GM23248 (cell line): ENCODE measurements at places on chromosomes 3 and 15. TPM values are rescaled to one million over a fixed set of nuclear protein-coding genes. Genes with fewer than 3 reads are reported as not detected.

DNA sequence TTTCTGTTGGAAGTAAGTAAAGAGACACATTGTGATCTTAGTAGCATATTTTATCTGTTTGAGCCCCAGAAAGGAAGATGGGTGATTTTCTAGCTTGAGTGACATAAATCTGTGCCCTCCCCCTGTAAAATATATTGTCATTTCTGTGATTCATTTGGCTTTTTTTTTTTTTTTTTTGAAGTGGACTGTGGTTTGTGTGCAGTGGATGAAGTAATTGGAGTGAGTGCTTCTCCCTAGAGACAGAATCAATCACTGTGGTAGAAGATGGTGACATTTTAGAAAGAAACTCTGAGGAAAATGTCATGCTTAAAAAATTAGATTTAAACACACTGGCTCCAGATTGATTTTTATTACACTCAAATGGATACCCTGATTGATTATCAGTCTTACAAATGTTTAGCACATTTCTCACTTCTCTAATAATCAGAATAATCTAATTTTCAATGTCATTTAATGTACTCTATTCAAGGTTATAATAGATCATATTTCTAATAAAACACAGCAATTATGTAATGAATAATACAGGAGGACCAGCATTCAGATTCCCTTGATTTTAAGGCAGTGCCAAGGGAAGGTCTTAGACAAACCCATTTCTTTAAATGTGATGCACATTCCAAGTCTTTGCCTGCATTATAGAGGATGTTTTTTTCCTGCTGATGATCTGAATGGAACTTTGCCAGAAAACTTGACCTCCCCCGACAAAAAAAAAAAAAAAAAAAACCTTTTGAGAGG, 116.6 kb downstream of the TOP2B start:
- H3K27me3 ChIP-seq = no peaks in the 10 kb centered on the region
- H3K4me3 ChIP-seq = no peak overlapping the region
- no peak overlapping the region for H3K27ac ChIP-seq

DNA sequence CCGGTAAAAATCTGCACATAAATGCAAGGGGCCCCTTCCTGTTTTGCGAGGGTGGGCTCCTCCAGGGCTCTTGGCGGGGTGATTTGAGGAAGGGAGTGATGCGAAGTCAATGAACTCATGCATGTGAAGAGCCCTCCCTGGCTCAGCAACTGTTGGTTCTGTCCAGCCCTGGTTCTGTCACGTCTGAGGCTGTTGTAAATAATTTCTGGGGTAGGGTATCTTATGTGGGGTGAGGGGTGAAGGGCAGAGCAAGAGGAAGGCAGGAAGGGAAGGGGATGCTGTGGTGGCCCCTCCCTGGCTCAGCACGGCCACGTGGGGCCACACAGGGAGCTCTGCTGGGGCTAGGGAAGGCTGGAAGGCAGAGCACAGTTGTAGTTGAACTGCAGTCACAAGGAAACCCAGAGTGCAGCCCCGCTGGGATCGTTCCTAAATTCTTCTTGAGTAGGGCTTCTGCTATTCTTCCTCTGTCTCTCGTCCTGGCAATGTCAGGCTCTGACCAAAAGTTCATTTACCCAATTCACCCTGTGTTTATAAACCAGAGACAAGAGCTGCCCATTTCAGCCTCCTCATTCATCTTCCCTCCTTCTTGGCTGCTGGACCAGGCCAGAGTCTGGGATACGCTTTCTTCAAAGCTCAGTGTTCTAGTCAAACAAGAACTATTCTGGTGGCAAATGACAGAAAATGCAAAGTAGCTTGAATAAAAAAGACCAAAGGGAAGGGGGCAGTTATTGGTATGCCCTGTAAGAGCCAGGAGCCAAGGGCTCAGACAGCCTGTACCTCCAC, 14.8 kb upstream of the TOPBP1 start:
- no peak overlapping the region for H3K27ac ChIP-seq
- H3K36me3 ChIP-seq = no peaks in the 10 kb centered on the region
- H3K4me3 ChIP-seq = no peak overlapping the region

DNA sequence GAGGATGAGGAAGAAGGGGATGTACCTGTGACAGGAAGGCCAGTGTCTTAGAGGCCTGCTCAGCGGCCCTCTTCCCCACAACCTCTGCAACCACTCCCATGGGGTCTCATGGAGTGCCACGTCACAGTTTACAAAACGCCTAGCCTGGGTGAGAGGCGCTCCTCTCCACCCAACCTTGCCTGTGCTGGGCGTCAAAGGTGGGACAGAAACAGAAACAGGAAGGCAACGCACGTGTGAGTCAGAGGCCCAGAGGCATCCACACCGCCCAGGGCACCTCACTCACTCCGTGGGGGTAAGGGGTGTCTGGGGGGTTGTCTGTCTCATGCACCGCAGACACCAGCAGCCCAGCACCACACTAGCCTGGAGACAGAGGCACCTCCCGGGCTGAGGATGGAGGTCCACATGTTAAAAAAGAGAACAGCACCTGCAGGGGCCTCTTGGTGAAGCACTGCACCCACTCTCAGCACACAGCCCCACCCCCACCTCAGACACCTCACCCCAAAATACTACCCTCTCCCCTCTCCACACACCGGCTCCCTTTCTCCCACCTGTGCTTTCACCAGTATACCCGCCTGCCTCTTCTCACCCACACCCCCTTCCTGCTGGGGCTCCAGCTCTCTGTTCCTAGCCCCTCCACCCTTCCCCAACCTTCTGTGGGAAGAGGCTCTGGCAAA, 4.7 kb upstream of the CALML4 start:
- H3K4me1 ChIP-seq = 0 out of 2 replicates have a peak, but pooled peaks cover 3% of the 10 kb centered on the region
- H3K4me3 ChIP-seq = no peak overlapping the region
- no peak for DNase-seq
- no peak overlapping the region for H3K27ac ChIP-seq

CX3CR1 gene
- not detected in 2 replicates for total RNA-seq

ARIH2 gene
- total RNA-seq = 80.8 and 102 TPM in 2 replicates

DNA sequence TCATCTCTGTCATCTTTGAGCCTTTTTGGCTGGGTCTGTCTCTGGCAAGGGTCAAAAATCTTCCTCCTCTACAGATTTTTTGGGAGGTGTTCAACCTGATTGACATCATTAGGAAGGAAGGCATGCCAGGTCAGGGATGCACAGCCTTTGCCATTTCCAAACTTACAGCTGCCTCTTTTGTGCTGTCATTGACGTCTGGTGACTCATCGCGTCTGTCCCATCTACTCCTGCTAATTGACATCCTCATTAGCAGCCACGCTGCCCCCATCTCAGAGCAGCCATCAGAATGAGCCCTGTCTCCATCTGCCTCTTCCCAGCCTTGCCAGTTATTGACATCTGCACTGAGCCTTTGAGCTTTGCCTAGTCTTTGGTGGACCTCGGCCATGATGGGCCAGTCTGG, 53.0 kb downstream of the PDIA5 start:
- no peak for DNase-seq
- H3K27ac ChIP-seq = no peak overlapping the region
- no peaks in the 10 kb centered on the region for H3K27me3 ChIP-seq
- no peak overlapping the region for H3K4me3 ChIP-seq

DNA sequence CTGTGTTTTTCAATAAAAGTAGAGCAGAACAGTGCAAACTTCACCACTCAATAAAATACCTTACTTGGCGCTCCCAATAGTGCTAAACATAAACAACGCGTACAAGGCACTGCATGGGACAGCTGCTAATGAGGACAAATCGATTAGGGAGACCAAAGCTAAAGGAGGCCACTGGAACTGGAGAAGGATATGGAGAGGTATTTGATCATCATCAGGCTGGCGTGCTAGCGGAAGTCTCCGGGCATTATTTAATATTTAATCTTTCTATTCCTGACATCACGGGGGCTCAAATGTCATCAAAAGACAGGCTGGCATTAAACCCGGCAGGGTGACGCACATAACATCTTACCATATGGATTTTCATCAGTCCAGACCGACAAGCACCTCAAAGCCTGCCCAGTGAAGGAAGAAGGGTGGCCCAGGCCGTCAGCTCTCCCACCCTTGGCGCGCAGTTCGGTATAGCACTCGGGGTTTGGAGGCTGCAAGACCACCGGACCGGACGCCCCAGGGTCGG, 604 bp downstream of the CCPG1 start:
- H3K36me3 ChIP-seq = no peaks in the 10 kb centered on the region
- peaks cover 26% of the 10 kb centered on the region for H3K4me1 ChIP-seq
- peak overlapping the region; percentile 81 for H3K4me3 ChIP-seq
- DNase-seq = peak; percentile 68

DNA sequence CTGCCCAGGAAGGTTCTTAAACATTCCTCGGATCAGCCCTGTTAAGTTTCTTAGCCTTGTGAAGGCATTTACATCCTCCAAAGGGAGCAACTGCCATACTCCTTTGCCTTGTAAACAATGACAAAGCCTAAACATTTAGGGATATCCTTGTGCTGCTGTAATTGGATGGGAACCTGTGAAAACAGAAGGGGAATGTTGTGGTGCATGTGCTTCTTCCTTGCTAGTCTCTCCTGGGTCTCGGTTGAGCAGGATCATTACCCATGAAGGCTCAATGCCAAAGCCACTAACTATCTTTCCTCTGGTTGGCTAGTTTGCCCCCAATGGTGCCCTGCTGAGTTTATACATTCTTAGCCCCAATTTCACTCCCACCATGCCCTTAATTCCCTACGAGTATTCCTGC, 17.3 kb downstream of the CHRNA3 start:
- no peak for DNase-seq
- no peaks in the 10 kb centered on the region for H3K36me3 ChIP-seq
- H3K4me1 ChIP-seq = no peaks in the 10 kb centered on the region
- no peak overlapping the region for H3K4me3 ChIP-seq
- no peak overlapping the region for H3K27ac ChIP-seq

CHL1 gene
- total RNA-seq = not detected in 2 replicates

GPR156 gene
- total RNA-seq = not detected in 2 replicates

DNA sequence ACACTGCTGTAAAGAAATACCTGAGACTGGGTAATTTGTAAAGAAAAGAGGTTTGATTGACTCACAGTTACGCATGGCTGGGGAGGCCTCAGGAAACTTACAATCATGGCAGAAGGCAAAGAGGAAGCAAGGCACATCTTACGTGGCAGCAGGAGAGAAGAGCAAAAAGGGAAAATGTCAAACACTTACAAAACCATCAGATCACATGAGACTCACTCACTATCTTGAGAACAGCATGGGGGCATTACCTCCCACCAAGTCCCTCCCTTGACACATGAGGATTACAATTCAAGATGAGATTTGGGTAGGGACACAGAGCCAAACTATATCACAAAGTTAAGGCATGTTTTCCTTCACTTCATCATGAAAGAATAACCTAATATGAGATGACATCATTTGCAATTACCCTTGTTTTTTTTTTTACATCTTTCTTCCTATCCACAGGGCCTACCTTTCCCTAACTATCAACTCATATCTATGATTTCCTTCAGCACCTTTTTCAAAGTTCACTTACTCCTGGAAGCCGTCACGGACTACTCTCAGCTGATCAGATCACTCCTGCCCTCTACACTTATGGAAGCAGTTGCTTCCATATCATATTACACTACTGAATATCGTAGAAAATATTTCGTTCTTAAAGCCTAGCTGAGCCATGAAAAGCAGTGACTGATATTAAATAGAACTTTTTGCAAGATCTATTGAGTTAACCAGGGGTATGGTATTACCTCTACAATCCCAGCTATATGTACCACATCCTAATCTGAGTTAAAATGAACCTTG, 25.5 kb upstream of the ATP8B4 start:
- no peaks in the 10 kb centered on the region for H3K27me3 ChIP-seq
- peaks cover 13% of the 10 kb centered on the region for H3K4me1 ChIP-seq
- no peak for DNase-seq
- no peaks in the 10 kb centered on the region for H3K36me3 ChIP-seq
- no peak overlapping the region for H3K4me3 ChIP-seq
- peak overlapping the region; percentile 11; the same call in 1 of the 2 replicates for H3K27ac ChIP-seq

DNA sequence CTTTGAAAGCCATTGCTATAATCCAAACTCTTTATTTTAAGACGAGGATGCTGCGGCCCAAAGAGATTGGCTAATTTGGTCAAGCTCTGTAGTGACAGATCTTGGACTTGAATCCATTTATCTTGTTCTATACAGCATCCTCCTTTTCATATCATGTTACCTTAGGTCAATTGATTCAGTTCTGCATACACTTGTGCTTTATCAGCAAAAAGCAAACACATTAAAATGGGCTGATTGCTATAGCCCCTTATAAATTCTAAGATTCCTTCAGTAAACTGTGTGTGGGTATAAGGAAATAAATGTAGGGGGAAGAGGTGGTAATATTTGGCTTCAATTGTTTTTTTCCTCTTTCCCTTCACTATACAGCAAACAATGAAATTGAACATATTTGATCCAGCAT, 40.1 kb upstream of the NECTIN3 start:
- H3K27me3 ChIP-seq = no peaks in the 10 kb centered on the region
- no peak for DNase-seq
- no peak overlapping the region for H3K27ac ChIP-seq
- no peaks in the 10 kb centered on the region for H3K4me1 ChIP-seq
- no peaks in the 10 kb centered on the region for H3K36me3 ChIP-seq

DNA sequence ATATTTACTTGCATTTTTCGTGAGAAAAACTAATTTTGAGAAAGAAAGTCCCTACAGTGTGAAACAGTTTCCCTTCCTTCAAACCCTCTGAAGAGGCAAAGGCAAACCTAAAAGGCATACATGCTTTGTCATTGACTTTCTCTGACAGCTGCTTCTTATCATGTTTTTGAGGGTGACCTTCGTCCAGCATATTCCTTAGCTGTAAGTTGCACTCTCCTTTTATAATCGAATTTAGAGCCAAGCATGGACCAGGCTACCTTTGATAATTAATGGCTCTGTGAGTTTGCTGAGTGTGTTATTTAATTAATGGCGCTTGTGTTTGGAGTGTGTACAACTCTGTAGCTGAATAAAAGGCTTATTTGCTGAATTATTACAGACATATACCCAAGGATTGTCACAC, 684.2 kb upstream of the CFAP20DC start:
- no peaks in the 10 kb centered on the region for H3K4me1 ChIP-seq
- no peaks in the 10 kb centered on the region for H3K36me3 ChIP-seq
- DNase-seq = no peak
- 0 out of 2 replicates have a peak, but pooled peaks cover 3% of the 10 kb centered on the region for H3K27me3 ChIP-seq

CHDH gene
- 0.11 and 0.13 TPM in 2 replicates for total RNA-seq

KLF15 gene
- total RNA-seq = 0.13 and 0.54 TPM in 2 replicates

ANKUB1 gene
- total RNA-seq = not detected in 2 replicates

MYRIP gene
- total RNA-seq = 0.32 TPM in 1 of 2 replicates, not detected in the other

DNA sequence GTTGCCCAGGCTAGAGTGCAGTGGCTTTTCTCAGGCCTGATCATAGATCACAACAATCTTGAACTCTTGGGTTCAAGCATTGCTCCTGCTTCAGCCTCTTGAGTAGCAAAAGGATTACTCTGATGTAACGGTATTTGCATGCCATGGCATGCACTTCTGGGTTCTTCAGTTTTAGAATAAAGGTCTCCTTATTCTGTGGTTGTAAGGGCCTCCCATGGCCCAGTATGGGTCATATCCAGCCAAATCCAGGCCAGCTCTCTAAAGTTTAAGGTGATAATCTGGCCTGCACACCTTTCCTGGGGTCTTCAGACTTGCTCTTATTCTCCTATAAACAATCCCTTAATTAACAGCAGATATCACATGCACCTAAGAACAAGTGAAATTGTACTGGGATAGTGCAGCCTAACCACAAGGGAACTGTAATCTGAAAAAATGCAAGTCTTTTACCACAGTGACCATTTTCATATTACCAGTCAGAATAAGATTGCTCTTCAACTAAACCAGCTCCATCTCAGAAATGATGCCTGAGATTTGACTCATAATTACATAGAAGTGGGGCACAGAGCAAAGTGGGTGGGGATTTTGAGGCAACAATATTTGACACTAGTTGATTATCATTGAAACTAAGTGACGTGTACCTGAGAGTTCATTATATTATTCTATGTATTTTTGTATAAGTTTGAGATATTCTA, 25.4 kb downstream of the COMMD2 start:
- no peaks in the 10 kb centered on the region for H3K36me3 ChIP-seq
- H3K4me1 ChIP-seq = peaks cover 7% of the 10 kb centered on the region; the same call in 1 of the 2 replicates
- H3K27ac ChIP-seq = no peak overlapping the region
- peak; percentile 42 for DNase-seq
- H3K27me3 ChIP-seq = no peaks in the 10 kb centered on the region

TMEM89 gene
- total RNA-seq = not detected in 2 replicates
